ENCODE measurements at places on chromosomes 1 and 21. TPM values are rescaled to one million over a fixed set of nuclear protein-coding genes. Genes with fewer than 3 reads are reported as not detected.

Gene FH
- total RNA-seq = 53.8 TPM

Gene C1QTNF12
- 5.2 TPM for total RNA-seq

Gene LCE1E
- total RNA-seq = not detected

Gene KCNN3
- total RNA-seq = not detected

Gene ZZZ3
- total RNA-seq = 40.9 TPM

Gene PDC
- total RNA-seq = not detected

Gene INKA2
- 0.45 TPM for total RNA-seq

Gene TSSK3
- total RNA-seq = 0.36 TPM

Gene ACOT11
- total RNA-seq = 0.52 TPM

Gene C1QB
- not detected for total RNA-seq

Gene RGS1
- 143 TPM for total RNA-seq

Gene AADACL4
- total RNA-seq = not detected

Gene IGSF21
- total RNA-seq = not detected

Gene CLDN17
- not detected for total RNA-seq

Gene MYBPH
- not detected for total RNA-seq

Gene TMEM269
- total RNA-seq = 0.55 TPM

Gene CD244
- total RNA-seq = 64.4 TPM

Gene MMP23B
- 6.1 TPM for total RNA-seq

Gene ANGPTL3
- not detected for total RNA-seq

Gene TYW3
- total RNA-seq = 19.8 TPM

Gene MAP3K21
- 0.64 TPM for total RNA-seq

All from natural killer cell treated with Interleukin-12 subunit alpha and Interleukin-12 subunit beta and Interleukin-15 and Interleukin-18, amount 100 ng/mL, for 72 hours (primary cell).